ENCODE measurements at places on chromosomes 7 and 10. TPM values are rescaled to one million over a fixed set of nuclear protein-coding genes. Genes with fewer than 3 reads are reported as not detected.

DNA sequence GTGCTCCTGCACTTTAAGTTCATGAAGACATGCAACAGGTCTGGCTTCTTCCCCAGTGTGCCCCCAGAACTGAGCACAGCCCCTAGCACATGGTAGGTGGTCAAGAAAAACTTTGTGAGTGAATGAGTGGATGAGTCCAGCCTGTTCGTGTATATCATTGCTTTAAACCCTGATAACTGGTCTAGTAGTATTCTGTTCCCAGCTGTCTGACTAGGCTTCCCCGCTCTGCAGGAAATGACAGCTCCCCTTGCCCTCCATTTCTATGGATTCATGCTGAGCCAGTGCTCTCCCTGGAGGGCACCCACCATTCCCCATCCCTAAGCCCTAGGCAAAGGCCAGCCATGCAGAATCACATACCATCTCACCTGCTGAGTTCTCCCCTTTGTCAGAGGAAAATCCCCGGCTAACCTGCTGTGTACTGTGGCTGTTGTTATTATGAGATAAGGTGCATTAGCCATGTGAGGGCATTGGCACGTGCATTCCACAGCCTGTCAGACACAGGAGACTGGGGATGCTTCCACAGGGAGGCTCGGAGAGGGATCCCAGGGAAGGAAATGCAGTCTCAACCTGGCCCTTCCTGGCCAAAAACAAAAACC, 698.9 kb downstream of the GRID1 start:
- peak; percentile 54 for DNase-seq

- no peak for DNase-seq
Observed at GRCh38 chr7:98305951-98306535, 24.6 kb downstream of the BRI3 start.

Gene AKR1C8
- not detected for total RNA-seq

- no peak for DNase-seq
Observed at GRCh38 chr10:86373251-86373650, 6.7 kb upstream of the GRID1 start.

Gene DOCK4
- 16.1 TPM for total RNA-seq

Gene SEMA3E
- total RNA-seq: 1.7 TPM

DNA sequence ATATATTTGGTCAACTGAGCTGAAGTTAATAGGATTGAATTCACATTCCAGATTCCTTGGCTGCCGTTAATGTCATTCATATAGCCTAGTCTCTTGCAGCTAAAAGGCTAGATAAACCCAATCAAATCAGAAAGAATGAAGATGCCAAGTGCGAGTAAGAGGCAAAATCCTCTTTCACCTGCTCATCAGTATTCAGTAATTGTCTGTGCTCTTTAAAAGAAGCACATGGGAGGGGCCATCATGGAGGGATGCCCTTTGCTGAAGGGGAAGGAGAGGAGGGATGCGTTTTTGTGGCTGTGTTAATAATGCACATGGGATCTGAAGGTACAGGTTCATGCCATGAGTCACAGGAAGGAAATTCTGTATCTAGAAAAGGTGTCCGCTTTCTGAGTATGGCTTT, 232.2 kb downstream of the TMEM178B start:
- DNase-seq: no peak

Gene MRLN
- total RNA-seq: not detected

Gene TMEM72
- total RNA-seq: not detected

Gene ZNF22
- 23.1 TPM for total RNA-seq

GRCh38 chr10:130959752-130960195, 351.7 kb downstream of the TCERG1L start:
- no peak for DNase-seq

Gene GLCCI1
- total RNA-seq: 8.9 TPM

- DNase-seq: no peak
Observed at GRCh38 chr7:13108061-13108460, 420.6 kb downstream of the ARL4A start.

Gene USP6NL
- 18.2 TPM for total RNA-seq

Gene AHR
- 8.6 TPM for total RNA-seq

DNA sequence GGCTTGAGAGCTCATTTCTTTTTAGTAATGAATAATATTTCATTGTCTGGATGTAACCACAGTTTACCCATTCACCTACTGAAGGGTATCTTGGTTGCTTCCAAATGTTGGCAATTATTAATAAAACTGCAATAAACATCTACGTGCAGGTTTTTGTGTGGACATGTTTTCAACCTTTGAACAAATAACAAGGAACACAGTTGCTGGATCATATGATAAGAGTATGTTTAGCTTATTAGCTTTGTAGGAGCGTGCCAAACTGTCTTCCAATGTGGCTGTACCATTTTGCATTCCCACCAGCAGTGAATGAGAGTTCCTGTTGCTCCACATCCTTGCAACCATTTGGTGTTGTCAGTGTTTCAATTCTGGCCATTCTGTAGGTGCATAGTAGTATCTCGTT, 49.0 kb downstream of the CSGALNACT2 start:
- DNase-seq: no peak

DNA sequence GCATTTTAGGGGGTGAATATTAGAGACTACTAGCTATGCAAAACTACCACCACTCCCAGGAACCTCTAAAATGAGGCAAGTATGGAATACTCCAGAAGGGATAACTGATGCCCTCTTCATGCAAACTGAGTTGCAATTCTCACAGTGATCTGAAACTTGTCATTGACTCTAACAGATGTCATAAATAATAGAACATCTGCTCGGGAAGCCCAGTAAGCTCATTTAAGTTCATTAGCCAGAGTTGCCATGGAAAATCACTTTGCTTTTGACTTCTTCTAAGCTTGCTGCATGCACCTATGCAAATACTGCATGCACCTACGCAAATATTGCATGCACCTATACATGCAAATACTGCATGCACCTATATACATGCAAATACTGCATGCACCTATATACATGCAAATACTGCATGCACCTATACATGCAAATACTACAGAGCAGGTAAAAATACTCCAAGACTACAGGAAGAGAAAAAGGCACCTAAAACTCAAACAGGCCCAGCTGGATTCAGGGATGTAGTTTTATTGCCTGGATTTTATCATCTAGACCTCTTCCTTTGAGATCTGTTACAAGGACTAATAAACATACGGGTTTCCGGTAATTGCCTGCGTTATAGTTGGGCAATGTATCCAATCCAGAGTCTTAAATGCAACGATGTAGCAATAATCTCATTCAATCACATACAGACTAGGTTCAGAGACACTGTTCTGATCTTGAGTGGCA, 1061.1 kb upstream of the AUTS2 start:
- DNase-seq: no peak

Gene KLLN
- total RNA-seq: 0.10 TPM

GRCh38 chr10:101453791-101454718, 100.1 kb downstream of the BTRC start:
- no peak for DNase-seq

DNA sequence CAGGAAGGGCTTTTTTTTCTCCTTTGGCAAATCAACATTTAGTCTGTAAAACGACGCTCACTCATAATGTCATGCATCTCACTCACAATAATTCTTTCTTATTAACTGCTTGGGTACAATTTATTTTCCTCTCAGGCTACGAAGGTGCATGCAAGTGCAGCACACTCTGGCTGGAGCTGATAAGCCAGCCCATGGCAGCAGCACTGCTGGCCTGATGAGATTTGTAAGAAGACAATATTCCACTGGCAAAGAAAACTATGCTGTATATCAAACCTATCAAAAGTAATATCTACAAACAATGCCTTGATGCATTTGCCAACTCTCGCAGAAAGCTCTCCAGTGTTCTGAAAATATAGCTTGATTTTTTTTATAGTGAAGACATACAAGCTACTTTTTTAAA, 170.0 kb upstream of the PHF14 start:
- no peak for DNase-seq

- DNase-seq: peak; percentile 58
Observed at GRCh38 chr10:35637462-35637861, 4.6 kb downstream of the FZD8 start.

DNA sequence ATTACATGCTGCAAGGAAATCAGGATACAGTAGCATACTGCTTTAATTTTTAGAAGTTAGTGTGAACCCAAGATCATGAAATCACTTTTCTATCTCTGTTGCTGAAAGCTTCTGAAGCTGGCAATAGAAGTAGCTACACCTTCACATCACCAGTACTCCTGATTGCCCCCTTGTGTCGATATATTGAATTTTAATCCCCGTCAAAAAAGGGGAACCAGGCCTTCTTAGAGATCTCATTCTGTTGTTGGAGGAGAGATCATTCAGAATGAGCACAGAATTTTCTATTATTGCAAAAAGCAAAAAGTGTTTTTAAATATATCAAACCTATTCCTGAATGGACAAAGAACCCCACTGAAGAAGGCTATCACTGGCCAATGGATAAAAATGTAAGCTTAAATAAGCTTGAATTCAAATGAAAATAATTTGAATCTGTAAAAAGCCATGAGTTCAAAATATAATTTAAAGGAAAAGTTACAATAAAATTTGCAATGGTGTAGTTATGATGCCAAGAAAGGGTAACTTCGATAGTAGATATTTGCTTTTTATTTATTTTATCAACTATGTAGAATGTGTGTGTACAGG, 39.7 kb upstream of the TEX47 start:
- DNase-seq: peak; percentile 21

DNA sequence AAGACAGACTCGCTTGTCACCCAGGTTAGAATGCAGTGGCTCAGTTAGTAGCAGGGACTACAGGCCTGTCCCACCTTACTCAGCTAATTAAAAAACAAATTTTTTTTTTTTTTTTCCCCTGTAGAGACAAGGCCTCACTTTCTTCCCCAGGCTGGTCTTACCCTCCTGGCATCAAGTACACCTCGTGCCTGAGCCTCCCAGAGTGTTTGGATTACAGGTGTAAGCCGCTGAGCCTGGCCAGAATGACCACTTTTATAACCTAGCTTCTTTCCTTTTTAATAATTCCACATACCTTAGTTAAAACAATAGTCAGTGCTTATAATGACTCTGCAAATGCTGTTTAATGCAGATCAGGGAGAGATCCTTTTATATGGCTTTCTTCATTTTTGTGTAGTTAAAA, 31.3 kb downstream of the RSBN1L start:
- DNase-seq: no peak

DNA sequence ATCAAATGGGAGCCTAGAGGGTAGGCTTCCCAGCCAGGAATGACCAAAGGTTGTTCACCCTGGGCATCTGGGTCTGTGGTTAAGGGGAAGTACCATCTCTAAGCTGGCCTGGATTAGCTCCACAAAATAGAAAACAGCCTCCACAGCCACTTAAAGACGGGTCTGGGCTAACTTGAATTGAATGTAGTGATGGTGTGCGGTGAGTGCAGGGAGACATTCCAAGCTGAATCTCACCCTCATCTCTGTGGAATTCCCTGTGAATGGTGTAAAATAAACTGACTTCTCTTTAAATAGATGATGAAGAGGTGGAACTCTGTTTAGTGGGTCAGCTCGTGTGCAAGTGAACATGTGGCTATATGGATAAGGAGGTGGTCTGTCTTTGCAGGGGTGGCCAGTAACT, 251.0 kb downstream of the DYNC1I1 start:
- no peak for DNase-seq

Gene CPED1
- total RNA-seq: not detected

Gene SUN3
- not detected for total RNA-seq

- no peak for DNase-seq
Observed at GRCh38 chr10:3424111-3424851, 251.7 kb upstream of the PITRM1 start.

Gene HMX3
- total RNA-seq: not detected

Gene FBXO24
- total RNA-seq: 0.94 TPM

DNA sequence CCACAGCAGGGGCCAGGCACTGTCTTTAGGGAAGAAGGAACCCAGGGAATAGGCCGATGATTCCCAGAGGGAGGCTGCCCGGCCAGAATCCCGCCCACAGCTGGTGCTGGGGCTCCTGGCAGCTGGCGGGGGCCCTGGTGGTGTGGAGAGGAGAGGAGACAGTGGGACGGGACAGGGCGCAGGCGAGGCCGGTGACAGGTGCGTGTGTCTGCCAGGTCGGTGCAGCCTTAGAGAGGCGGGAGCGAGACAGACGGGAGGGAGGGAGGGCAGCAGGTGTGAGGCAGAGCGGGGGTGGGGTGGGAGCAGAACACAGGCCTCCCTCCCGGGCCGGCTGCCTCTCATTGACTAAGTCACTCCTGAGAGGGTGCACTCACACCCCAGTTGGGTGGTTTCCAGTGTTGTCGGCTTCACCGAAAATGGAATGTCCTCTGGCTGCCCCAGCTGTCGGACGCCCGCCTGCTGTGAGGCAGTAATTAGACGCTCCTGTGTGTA, 55.2 kb downstream of the ELFN1 start:
- DNase-seq: peak; percentile 92

Gene GPR146
- 0.07 TPM for total RNA-seq

GRCh38 chr7:45647967-45648670, 74.0 kb downstream of the ADCY1 start:
- DNase-seq: no peak

DNA sequence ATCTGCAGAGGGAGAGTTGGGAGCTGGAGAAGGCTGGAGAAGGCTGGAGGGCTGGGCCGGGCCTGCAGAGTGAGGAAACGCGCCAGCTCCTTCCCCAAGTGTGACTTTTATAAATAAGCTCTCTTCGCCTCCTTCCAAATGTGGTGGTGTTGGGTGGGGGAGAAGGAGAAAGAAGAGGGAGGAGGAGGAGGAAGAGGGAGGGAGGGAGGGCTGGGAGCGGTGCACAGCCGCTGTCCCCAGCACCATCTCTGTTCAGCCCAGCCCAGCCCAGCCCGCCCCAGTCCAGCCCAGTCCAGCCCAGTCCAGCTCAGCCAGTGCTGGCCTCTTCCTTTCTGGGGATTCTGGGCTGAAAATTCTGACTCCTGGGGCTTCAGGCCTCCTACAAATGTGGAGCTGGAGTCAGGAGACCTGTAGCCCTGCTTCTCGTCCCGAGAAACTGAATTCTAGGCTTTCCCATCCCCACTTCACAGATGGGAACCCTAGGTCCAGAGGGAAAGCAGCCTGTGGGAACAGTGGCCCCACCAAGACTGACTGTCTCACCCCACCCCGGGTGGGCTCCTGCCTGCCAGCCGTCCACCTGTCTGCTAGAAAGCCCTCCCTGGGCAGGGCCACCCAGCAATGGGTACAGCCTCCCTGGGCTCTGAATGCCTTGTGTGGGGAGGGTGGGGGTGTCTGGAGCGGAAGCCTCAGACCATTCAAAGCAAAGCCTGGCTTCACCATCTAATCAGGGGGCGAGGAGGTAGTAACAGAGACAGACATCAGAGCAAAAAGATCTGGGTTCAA, 2.3 kb downstream of the STX1A start:
- no peak for DNase-seq

All from H7 (cell line).